ENCODE measurements at places on chromosomes 3 and 15. TPM values are rescaled to one million over a fixed set of nuclear protein-coding genes. Genes with fewer than 3 reads are reported as not detected.

SLC28A1 gene
- total RNA-seq = not detected

GREM1 gene
- total RNA-seq = 457 TPM

COL6A6 gene
- total RNA-seq = under 0.01 TPM

GRCh38 chr15:47293466-47294162 is 423.7 kb upstream of the SEMA6D start:
- H3K36me3 ChIP-seq = no peaks in the 10 kb centered on the region
- no peak overlapping the region for H3K4me3 ChIP-seq
- no peak for DNase-seq
- no peaks in the 10 kb centered on the region for H3K27me3 ChIP-seq
- no peak overlapping the region for H3K27ac ChIP-seq
- H3K4me1 ChIP-seq = peaks cover 6% of the 10 kb centered on the region

ZMYND10 gene
- total RNA-seq = 2.9 TPM

- peaks cover 18% of the 10 kb centered on the region for H3K4me1 ChIP-seq
- H3K27ac ChIP-seq = no peak overlapping the region
- H3K27me3 ChIP-seq = no peaks in the 10 kb centered on the region
- H3K4me3 ChIP-seq = no peak overlapping the region
- H3K36me3 ChIP-seq = no peaks in the 10 kb centered on the region
Measured at GRCh38 chr3:129185783-129186182, 2.1 kb upstream of the CNBP start.

CELF6 gene
- total RNA-seq = 0.36 TPM

FANCD2OS gene
- not detected for total RNA-seq

SLC22A14 gene
- 0.29 TPM for total RNA-seq

GRCh38 chr3:69368129-69368741 is 17.7 kb downstream of the FRMD4B start:
- H3K27ac ChIP-seq = no peak overlapping the region
- H3K36me3 ChIP-seq = no peaks in the 10 kb centered on the region
- H3K4me1 ChIP-seq = peaks cover 23% of the 10 kb centered on the region
- no peaks in the 10 kb centered on the region for H3K27me3 ChIP-seq

PSMD2 gene
- total RNA-seq = 301 TPM
